Left forelimb (tissue), 1 donor: ENCODE measurements at places on chromosomes 4 and X.

GRCh38 chrX:140815868-140816267 lies 106.3 kb downstream of the LINC00632 start:
- no peak for DNase-seq

DNA sequence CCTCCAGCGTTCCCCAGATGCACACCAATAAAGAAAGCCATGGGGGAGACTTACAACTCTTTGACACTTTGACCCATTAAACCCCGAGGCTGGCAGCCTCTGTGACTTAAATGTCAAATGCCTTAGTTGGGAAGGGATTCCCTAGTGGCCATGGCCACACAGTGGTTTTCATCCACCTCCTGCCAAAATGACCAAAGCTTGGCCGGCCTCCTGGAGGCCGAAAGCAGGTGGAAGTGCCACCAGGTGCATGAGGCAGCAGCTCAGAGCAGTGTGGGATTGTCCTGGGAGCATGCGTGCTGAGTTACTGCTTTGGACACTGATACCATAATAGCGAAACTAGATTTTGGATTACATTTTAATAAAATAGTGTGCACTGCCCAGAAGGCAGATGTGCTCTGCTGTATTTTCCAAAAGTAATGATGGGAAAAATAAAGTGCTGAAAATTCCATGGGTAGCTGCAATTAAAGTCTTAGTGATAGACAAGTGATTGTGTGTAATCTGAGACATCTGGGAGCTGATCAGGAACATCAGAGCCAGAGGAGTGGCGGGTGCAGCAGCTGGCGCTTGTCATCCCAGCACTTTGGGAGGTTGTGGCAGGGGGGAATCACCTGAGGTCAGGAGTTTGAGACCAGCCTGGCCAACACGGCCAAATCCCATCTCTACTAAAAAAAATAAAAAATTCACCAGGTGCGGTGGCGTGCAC lies 39.8 kb upstream of the TADA2B start:
- DNase-seq: no peak

- peak; percentile 82 for DNase-seq
These were observed at the start of gene UCHL1 for GRCh38 chr4:41256740-41257256. UCHL1 (plus strand) TSS chr4:41256928; CDS start chr4:41256977, 49 bp downstream.

GRCh38 chrX:99001286-99001685 lies 1408.8 kb downstream of the PCDH19 start:
- no peak for DNase-seq

DNA sequence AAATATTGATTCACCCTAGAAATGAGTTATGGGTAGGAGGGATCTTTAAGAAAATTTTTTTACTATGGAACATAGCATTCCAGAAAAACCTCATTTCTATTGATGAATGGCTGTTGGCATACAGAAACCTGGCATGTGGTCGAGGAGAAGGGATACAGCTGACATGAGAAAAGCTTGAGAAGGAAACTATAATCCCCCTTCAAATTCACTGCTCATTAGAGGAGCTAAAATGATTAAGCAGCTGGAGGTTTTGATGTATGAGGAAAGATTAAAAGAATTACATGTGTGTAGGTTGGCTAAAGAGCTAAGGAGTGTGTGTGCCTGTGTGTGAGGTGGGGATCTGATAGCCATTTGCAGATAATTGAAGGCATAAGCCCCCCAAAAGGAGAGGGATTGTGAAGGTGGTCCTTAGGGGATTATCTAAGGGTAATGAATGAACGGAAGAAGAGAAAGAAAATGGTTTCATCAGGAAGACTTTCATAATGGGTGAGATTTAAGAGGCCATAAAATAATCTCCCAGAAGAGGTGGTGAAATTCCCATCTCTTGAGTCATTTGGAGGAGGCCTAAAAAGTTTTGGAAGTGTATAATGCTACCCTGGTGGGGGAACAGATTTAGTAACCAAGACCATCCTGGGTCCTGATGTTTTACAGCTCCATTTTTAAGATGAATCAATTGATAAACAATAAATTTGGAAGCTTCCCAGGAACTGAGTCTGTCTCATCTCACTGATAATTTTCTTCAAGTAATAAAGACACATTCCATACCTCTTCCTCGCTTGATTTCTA lies 272.0 kb upstream of the HAND2 start:
- DNase-seq: no peak

DNA sequence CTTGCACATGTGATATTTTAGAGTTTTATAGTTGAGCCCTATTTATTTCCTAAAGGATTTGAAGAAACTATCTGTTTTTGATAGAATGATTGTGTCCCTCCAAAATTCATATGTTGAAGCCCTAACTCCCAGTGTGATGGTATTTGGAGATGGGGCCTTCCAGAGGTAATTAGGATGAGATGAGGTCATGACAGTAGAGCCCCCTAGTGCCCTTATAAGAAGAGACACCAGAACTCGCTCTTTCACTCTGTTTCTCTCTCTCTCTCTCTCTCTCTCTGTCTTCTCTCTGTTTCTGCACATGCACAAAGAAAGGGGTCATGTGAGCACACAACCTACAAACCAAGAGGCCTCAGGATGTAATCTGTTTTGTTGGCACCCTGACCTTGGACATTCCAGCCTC lies 921.9 kb upstream of the DIAPH2 start:
- DNase-seq: no peak

DNA sequence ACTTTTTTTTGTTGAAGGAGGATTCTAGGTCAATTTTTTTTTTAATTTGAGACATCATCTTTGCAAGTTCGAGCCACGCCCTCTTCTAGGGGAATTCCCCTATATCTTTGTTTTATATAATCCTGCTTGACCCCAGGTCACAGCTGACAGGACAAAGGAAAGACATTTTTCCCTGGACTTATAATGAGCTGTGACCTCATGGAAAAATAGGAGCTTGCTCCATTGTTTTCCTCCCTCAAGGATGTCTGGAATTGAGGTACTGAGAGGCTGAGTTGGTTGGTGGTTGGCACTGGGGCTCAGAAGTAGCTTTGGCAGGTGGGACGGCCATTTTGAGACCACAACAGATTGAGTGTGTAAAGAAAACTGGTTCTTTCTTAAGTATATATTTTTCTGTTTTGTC lies 49.0 kb downstream of the GBA3 start:
- no peak for DNase-seq

GRCh38 chr4:65624651-65625050 lies 45.6 kb downstream of the EPHA5 start:
- DNase-seq: no peak

GRCh38 chrX:153392642-153393321 lies 8.4 kb downstream of the PNMA6E start:
- DNase-seq: no peak

- no peak for DNase-seq
These were observed 36.8 kb downstream of the AFM start for GRCh38 chr4:73518340-73518739.

DNA sequence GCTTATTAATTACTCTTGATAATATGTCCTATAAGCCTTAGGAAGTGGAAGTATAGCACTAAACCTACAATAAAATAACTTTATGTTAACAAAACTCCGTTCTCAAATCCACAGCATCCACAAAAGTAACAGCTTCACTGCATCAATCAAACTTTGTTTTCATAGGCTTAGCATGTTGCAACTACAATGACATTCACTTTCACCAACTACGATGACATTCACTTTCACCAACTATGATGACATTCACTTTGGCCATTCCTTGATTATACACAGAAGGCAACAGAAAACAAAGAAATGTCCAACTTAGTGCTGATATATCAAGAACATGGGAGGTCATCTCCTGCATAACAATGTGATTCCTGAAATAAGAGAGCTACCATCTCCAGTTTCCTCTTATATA lies 44.3 kb downstream of the FBXL5 start:
- DNase-seq: no peak

GRCh38 chrX:150569155-150569477 lies 695 bp downstream of the MTM1 start:
- DNase-seq: no peak

GRCh38 chrX:133793626-133794025 lies 191.8 kb downstream of the GPC3 start:
- no peak for DNase-seq

GRCh38 chr4:4438891-4439290 lies 52.0 kb downstream of the NSG1 start:
- DNase-seq: no peak

- no peak for DNase-seq
These were observed 162.5 kb downstream of the AFAP1 start for GRCh38 chr4:7777017-7777710.

- DNase-seq: no peak
These were observed 58.2 kb downstream of the CXXC4 start for GRCh38 chr4:104436542-104436941.

- peak; percentile 68 for DNase-seq
These were observed 276.6 kb downstream of the BCOR start for GRCh38 chrX:39820938-39821708.

GRCh38 chr4:78057135-78057599 lies at the start of gene FRAS1:
FRAS1 (plus strand) TSS chr4:78057323; CDS start chr4:78058010, 687 bp downstream.
- peak; percentile 79 for DNase-seq
